ENCODE measurements at places on chromosomes 7 and 10.

GRCh38 chr10:52755297-52756062 is 17.1 kb downstream of the MBL2 start:
- no peak for DNase-seq

DNA sequence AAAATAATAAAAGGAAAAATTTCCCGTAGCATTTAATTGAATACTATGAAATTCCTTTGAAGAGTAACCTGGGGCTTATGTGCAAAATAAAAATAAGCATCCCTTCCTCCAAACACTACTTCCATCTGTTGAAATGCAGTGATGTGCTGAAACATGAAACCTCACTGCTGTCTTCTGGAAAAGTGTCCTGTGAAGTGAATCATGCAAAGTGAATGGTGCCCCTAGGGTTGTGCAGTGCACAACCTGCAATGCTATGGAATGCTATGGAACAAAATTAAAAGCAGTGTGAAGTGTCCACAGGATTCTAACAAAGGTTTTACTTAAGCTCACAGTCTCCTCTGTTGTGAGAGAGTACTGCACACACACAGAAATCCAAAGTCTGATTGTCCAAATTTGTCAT is 480.9 kb downstream of the ETV1 start:
- no peak for DNase-seq

- no peak for DNase-seq
Measured at GRCh38 chr7:75649462-75649861, 89.3 kb downstream of the HIP1 start.

- no peak for DNase-seq
Measured at GRCh38 chr10:123557366-123558108, 108.6 kb upstream of the GPR26 start.

- no peak for DNase-seq
Measured at GRCh38 chr10:12587451-12587888, 238.1 kb downstream of the CAMK1D start.

All from activated T-cell treated with anti-CD3 and anti-CD28 coated beads for 1 hour (primary cell).